NCI-H146 (cell line): ENCODE measurements at places on chromosomes 16 and 17.

- peak; percentile 54 for DNase-seq
Measured at GRCh38 chr17:7767405-7768021, 50.0 kb downstream of the DNAH2 start.

- DNase-seq: no peak
Measured at GRCh38 chr16:25828510-25828909, 136.8 kb downstream of the HS3ST4 start.

GRCh38 chr17:65527381-65527780 lies 34.1 kb downstream of the AXIN2 start:
- no peak for DNase-seq

GRCh38 chr16:71637398-71637797 lies 11.4 kb downstream of the MARVELD3 start:
- DNase-seq: no peak

DNA sequence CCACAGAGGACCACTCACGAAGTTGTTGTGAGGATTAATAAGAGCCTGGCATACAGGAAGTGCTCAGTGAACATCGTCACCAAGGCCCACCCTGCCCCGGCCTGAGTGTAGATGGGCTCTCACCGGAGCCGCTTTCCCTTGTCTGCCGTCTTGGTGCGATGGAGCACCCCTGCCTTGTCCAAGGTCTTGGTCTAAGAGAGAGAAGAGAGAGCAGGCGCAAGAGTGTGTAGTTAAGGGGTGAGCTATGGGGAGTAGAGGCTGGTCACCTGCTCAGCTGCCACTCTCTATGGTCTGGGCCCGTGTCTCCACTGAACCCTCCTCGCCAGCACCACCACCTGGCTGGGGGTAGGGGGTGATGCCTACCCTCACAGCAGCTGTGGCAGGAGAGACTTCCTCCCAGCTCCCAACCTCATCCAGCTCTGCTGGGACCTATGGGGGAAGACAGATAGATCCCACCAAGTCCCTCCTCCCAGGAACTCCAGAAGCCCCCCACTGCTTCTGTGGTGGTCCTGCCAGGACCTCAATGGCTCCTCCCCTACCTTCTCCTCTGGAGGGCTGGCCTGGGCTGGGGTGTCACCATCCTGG lies 28.7 kb downstream of the ARHGAP27 start:
- DNase-seq: no peak

- no peak for DNase-seq
Measured at GRCh38 chr17:56244268-56244890, 91.1 kb downstream of the ANKFN1 start.

DNA sequence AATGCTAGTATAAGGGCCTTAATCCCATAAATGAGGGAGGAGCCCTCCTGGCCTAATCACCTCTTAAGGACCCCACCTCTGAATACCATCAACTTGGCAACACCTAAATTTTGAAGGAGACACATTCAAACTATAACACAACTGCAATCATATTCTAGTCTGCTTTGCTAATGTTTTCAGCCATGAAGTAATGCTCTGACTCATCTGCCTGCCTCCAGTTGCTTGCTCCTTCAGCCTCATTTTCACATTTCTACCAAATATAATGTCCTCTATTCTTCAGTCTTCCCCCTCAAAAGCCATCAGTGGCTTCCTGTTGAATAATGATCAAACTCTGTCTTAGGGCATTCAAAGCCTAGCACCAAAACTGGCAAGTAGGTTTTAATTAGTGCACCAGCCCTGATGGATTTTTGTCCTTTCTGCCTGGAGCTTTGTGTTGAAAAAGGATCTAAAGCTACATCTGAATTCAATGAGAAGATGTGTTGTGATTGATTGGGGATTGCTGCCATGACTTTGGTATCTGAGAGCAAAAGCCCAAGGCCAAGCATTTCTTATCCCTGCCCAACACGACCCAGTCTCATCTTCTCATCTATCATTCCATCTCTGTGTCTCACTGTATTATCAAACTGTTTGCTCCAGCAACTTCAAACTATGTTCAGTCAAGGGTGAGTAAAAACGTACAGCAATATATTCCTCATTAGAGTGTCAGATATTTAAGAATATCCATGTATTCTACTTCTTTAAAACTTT lies 140.8 kb upstream of the ELAC2 start:
- DNase-seq: no peak

DNA sequence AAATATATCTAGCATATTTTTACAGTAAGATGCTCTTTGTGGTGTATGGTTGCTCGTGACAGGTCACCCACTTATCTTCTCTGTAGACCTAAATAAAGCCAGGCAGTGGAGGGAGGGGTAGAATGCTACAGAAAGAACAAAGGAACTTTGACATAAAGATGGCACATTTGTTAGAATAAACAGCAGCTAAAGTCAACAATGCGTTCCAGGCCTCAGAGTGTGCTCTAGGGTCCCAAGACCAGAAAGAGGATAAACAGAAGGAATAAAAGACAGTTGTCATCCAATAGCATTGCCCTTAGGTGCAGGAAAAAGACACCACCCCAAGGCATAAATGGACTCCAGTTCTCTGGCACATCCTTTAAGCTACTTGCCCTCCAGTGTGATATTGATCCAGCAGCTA lies 523.0 kb upstream of the CDH11 start:
- DNase-seq: no peak

- no peak for DNase-seq
Measured at GRCh38 chr17:75875940-75876189, 2.5 kb downstream of the TRIM47 start.

DNA sequence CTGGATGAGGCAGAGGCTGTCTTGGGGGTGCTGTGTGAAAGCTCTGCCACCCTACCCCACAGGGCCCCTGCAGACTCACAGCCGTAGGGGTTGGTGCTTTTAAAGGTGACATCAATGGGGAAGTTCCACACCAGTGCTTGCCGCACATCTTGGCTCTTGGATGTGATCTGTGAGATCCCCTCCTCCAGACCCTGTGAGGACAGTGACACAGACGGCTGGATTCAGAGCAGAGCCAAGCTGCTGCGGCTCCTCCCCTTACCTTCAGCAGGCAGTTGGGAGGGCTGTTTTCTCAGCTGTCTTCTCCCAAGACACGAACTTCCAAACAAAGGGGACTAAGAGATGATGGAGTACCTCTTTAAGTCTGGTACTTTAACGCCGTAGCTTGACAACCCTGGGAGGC lies 4.8 kb downstream of the B9D1 start:
- DNase-seq: no peak

- no peak for DNase-seq
Measured at GRCh38 chr16:57564571-57565270, 22.3 kb downstream of the ADGRG5 start.

- DNase-seq: no peak
Measured at GRCh38 chr17:29096094-29096493, 53.2 kb downstream of the PIPOX start.

- no peak for DNase-seq
Measured at GRCh38 chr16:86063760-86064405, 164.9 kb downstream of the IRF8 start.

DNA sequence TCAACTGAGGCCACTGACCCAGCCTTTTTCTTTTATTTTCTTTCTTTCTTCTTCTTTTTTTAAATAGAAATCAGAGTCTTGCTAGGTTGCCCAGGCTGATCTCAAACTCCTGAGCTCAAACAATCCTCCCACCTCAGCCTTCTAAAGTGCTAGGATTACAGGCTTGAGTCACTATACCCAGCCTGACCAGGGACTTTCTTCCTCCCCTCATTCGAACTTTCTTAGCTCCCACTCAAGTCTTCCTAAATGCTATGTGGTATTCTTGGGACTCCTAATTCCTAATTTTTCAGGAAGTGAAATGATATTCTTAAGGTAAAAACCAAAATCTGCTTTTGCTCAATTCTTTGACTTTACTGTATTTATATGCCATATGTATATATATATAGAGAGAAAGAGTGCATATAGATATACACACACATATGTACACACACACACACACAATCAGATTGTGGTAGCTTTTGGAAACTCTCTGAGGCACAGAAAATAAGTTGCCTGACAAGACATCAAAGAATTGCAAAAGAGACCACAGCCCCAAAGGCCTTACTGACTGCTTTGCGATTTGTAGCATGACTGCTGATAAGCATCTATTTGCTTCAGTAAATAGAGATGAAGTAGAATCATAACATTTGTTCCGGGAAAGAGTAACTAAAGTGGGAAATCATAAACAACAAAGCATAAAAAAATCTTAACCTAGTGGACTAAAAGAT lies 9.5 kb upstream of the AMZ2 start:
- no peak for DNase-seq

DNA sequence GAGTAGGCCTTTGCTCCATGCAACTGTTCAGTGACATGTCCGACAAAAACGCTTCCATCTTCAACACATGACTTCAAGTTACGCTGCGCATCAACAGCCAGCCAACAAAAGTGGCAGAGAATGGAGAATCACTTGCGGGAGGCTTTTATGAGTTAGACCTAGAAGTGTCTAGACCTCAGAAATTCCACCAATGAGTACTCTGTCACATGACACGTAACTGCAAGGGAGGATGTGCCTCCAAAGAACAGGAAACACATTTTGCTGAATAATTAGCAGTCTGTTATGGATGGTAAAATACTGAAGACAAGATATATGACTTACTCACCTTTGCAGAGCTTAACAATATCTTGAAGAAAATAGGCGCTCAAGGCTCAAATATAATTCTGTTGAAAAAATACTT lies 62.1 kb downstream of the MYO1D start:
- no peak for DNase-seq

GRCh38 chr16:56662357-56663354 lies 4.9 kb downstream of the MT1F start:
- DNase-seq: no peak

GRCh38 chr16:88013766-88014251 lies 62.6 kb downstream of the BANP start:
- DNase-seq: no peak

- peak; percentile 63 for DNase-seq
Measured at GRCh38 chr16:7456211-7456610, 123.6 kb downstream of the RBFOX1 start.

- DNase-seq: no peak
Measured at GRCh38 chr16:7967996-7968509, 622.3 kb downstream of the TMEM114 start.

DNA sequence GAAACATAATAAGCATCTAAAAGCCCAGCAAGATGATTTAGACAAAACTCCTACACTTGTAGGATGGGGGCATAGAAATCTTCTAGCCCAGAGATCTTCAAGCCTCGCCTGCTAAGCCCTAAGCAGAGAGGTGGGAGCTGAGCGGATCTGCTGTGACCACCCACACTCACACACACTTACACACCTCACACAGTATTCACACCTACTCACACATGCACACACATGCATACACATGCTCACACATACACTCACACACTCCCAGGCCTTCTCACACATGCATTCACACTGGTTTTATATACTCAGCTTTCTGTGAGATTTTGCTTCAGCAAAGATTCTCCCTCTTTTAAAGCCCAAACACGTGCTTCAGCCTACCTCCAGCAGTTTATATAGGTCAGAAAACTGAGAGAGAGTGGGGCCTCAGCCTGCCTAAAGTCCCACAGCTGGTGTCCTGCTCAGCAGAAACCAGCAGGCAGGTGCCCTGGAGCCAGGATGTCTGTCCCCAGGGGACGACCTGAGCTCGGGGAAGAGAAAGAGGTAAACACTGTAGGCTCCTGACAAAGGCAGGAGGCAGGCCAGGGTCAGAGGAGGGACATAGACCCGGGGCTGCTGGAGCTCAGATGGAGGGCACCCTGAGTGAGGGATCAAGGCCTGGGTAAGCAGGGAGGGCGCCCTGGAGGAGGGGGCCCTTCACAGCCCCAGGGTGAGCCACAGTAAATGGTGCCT lies 12.0 kb upstream of the KRT19 start:
- peak; percentile 84 for DNase-seq

DNA sequence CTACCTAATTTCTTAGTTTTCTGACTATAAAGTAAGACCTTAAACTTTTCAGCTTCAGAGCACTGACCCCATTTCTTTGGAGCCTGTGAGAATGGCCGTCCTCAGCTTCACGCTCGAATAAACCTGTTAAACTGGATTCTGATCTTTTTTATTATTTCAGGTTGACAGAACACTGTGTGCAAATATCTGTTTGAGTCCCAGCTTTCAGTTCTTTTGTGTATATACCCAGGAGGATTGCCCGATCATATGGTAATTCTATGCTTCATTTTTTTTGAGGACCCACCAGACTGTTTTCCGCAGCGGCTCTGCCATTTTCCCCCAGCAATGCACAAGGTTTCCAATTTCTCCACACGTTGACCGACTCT lies 19.8 kb upstream of the KCNH6 start:
- peak; percentile 29 for DNase-seq
